Testis (tissue), 5 donors: ENCODE measurements at places on chromosomes 7 and 10. TPM values are rescaled to one million over a fixed set of nuclear protein-coding genes. Genes with fewer than 3 reads are reported as not detected.
A peak's percentile ranks its signal among the peaks of the same experiment; 100 is the strongest.

TYW1 gene
- 22.8 TPM for total RNA-seq

DNA sequence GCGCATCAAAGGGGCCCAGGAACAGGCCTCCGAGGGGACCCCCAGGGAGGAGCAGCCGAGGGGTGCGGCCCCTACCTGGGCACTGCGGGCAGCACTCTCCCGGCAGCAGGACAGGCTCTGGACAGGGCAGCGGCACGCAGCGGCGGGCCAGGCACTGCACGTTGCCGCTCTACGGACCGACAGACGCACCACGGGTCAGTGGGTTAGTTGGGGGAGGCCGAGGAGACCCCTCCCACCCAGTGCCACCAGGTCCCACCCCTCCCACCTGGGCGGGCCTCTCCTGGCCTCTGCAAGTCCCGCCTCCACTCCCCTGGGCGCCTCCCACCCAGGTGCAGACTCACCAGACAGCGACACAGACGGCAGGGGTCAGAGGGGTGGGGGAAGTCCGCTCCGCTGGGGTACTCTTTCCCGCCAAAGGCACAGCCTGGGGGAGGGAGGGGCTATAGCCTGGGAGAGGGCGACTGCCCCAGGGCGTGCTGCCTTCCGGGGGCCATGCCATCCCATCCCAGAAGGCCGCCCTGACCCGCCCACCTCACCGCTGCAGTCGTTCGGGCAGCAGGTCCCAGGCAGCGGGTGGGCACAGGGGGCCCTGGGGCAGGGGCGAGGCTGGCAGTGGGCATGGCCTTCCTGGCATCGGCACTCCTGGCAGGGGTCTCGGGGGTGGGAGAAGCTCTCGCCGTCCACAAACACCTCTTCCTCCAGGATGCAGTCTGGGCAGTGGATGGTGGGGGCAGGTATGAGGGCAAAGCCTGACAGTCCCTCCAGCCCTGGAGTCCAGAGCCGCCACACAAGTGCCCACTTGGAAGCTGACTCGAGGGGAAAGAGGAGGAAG lies 19.2 kb downstream of the KCP start:
- H3K36me3 ChIP-seq = no peaks in the 10 kb centered on the region

- H3K27me3 ChIP-seq = no peaks in the 10 kb centered on the region
- no peaks in the 10 kb centered on the region for H3K4me1 ChIP-seq
- no peak for DNase-seq
- no peaks in the 10 kb centered on the region for H3K36me3 ChIP-seq
Observed at GRCh38 chr7:66529883-66530610, 98.6 kb upstream of the KCTD7 start.

GRCh38 chr7:139893999-139894398 lies 64.9 kb downstream of the TBXAS1 start:
- H3K27ac ChIP-seq = no peak overlapping the region
- no peaks in the 10 kb centered on the region for H3K36me3 ChIP-seq
- no peak overlapping the region for H3K4me3 ChIP-seq
- no peaks in the 10 kb centered on the region for H3K27me3 ChIP-seq

GPR37 gene
- 76.3 TPM for total RNA-seq

ADCY1 gene
- total RNA-seq = 13.7 TPM

TMEM26 gene
- 13.0 TPM for total RNA-seq

- no peaks in the 10 kb centered on the region for H3K27me3 ChIP-seq
- no peak overlapping the region for H3K4me3 ChIP-seq
- DNase-seq = no peak
- H3K36me3 ChIP-seq = no peaks in the 10 kb centered on the region
Observed at GRCh38 chr10:124348801-124349200, 69.9 kb downstream of the OAT start.

GRCh38 chr7:136884492-136884891 lies 16.0 kb downstream of the CHRM2 start:
- H3K4me1 ChIP-seq = peaks cover 4% of the 10 kb centered on the region
- H3K27me3 ChIP-seq = no peaks in the 10 kb centered on the region
- H3K27ac ChIP-seq = no peak overlapping the region
- no peaks in the 10 kb centered on the region for H3K36me3 ChIP-seq
- DNase-seq = no peak

GRCh38 chr10:50917486-50917885 lies 32.1 kb upstream of the A1CF start:
- H3K4me1 ChIP-seq = no peaks in the 10 kb centered on the region
- H3K27me3 ChIP-seq = no peaks in the 10 kb centered on the region
- no peak for DNase-seq
- H3K4me3 ChIP-seq = no peak overlapping the region
- no peak overlapping the region for H3K27ac ChIP-seq

LOXL4 gene
- total RNA-seq = 38.2 TPM

- no peak overlapping the region for H3K4me3 ChIP-seq
- H3K27ac ChIP-seq = no peak overlapping the region
- H3K36me3 ChIP-seq = no peaks in the 10 kb centered on the region
Observed at GRCh38 chr7:51569581-51569980, 253.0 kb upstream of the COBL start.

DNA sequence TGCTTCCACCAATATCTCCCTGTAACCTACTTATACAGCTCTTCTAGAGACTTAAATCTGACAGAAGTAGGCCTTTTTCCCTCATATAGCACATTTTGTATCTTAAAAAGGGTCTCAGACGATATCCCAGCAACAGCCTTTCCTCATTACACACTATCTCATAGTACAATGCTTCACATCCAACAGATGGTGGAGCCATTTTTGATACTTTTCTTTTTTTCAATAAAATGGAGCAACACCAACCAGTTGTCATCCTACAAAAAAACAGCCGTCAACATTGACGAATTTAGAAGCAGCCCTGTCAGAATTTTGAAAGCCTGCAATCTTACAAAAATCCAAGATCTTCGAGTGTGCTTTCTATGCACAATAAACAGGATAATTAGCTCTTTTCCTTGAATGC lies 145.9 kb upstream of the NEBL start:
- H3K36me3 ChIP-seq = no peaks in the 10 kb centered on the region
- H3K27ac ChIP-seq = no peak overlapping the region

CRHR2 gene
- total RNA-seq = 1.2 TPM

SPDYE1 gene
- total RNA-seq = 2.7 TPM

DNA sequence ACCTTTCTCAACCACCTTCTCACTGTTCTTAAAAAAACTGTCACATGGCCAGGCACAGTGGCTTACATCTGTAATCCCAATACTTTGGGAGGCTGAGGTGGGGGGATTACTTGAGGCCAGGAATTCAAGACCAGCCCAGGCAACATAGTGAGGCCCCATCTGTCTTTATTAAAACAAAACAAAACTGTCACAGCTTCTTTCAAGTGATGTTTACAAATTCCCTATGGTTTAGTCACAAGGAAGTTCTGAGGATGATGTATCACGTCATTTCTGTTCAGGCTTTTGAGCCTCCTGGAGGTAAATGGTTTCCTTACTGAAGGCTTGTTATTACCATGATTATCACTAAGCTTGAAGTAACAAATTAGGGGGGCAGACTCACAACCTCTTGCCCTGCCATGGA lies 186.2 kb downstream of the CFTR start:
- H3K4me1 ChIP-seq = no peaks in the 10 kb centered on the region
- no peak overlapping the region for H3K4me3 ChIP-seq
- H3K27ac ChIP-seq = no peak overlapping the region
- H3K36me3 ChIP-seq = no peaks in the 10 kb centered on the region

LRRTM3 gene
- total RNA-seq = 10.5 TPM

DNA sequence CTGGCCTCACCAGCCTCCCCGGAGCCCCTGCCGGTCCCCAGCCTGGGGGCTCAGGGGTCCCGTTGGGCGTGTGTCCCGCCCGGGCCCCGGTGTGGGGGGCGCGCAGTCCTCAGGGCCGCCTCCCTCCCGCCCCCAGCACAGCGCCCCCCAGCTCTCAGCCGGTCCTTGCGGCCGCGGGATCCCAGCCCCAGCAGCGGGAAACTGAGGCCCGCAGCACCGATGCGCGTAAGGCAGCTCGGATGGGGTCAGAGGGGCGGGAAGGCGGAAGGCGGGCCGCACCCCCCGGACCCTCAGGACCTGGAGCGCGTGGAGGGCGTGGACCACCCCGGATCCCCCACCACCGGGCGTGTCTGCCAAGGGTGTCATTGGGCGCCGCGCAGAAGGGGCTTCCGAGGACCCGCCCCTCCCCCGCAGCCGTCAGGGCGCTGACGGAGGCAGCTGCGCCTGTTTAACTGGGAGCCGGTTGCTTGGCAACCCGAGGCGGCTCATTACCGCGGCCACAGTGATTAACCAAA lies 14.9 kb downstream of the UNCX start:
- DNase-seq = peak; percentile 40
- peaks cover 12% of the 10 kb centered on the region for H3K4me1 ChIP-seq

- H3K4me3 ChIP-seq = no peak overlapping the region
- no peaks in the 10 kb centered on the region for H3K4me1 ChIP-seq
- H3K36me3 ChIP-seq = no peaks in the 10 kb centered on the region
- no peaks in the 10 kb centered on the region for H3K27me3 ChIP-seq
Observed at GRCh38 chr7:124881981-124882380, 47.6 kb downstream of the POT1 start.

PLAC9 gene
- 13.1 TPM for total RNA-seq

GRCh38 chr10:66365686-66366085 lies 560.1 kb upstream of the LRRTM3 start:
- no peak overlapping the region for H3K4me3 ChIP-seq
- no peak for DNase-seq
- no peaks in the 10 kb centered on the region for H3K27me3 ChIP-seq
- H3K36me3 ChIP-seq = no peaks in the 10 kb centered on the region
- no peaks in the 10 kb centered on the region for H3K4me1 ChIP-seq

TRIM24 gene
- 63.2 TPM for total RNA-seq

DNA sequence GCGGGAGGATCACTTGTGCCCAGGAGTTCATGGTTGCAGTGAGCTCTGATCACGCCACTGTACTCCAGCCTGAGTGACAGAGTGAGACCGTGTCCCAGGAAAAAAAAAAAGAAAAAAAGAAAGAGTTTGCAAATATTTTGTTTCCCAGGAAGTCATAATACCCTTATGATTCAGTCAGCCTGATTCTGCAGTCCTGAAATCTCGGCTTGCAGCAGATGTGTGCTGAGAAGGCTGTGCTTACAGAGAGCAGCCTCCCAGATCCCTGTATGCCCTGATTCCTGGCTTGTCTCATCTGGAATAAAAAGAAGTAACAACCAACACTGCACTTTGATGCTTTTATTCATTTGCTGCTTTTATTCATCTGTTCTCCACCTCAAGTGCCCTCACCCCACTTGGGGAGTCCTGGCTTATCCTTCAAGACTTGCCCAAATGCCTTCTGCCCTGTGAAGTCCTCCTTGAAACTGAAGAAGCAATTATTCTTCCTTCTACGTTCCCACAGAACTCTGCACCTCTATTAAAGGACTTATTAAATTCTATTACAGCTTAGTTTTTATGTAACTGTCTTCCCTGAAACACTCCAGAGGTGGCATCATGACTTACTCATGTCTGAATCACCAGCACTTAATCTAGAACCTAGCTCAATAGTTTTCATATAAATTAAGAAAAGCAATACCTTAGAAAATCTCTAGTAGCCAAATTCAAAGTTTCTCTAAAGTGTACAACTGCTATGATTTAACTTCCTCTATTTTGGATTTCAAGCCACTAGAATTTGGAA lies 27.7 kb upstream of the BPGM start:
- no peak overlapping the region for H3K4me3 ChIP-seq
- DNase-seq = no peak
- no peaks in the 10 kb centered on the region for H3K36me3 ChIP-seq

CFAP69 gene
- total RNA-seq = 18.0 TPM

GRCh38 chr7:85821926-85822325 lies 635.1 kb upstream of the SEMA3D start:
- H3K36me3 ChIP-seq = no peaks in the 10 kb centered on the region
- no peaks in the 10 kb centered on the region for H3K4me1 ChIP-seq
- no peak overlapping the region for H3K27ac ChIP-seq
- H3K4me3 ChIP-seq = no peak overlapping the region
- H3K27me3 ChIP-seq = no peaks in the 10 kb centered on the region
- no peak for DNase-seq

- H3K27ac ChIP-seq = no peak overlapping the region
- DNase-seq = no peak
- H3K4me3 ChIP-seq = no peak overlapping the region
Observed at GRCh38 chr10:119754085-119754484, 28.2 kb downstream of the INPP5F start.
